Fibroblast of skin of scalp (primary cell): ENCODE measurements at places on chromosomes 3 and 15.

DNA sequence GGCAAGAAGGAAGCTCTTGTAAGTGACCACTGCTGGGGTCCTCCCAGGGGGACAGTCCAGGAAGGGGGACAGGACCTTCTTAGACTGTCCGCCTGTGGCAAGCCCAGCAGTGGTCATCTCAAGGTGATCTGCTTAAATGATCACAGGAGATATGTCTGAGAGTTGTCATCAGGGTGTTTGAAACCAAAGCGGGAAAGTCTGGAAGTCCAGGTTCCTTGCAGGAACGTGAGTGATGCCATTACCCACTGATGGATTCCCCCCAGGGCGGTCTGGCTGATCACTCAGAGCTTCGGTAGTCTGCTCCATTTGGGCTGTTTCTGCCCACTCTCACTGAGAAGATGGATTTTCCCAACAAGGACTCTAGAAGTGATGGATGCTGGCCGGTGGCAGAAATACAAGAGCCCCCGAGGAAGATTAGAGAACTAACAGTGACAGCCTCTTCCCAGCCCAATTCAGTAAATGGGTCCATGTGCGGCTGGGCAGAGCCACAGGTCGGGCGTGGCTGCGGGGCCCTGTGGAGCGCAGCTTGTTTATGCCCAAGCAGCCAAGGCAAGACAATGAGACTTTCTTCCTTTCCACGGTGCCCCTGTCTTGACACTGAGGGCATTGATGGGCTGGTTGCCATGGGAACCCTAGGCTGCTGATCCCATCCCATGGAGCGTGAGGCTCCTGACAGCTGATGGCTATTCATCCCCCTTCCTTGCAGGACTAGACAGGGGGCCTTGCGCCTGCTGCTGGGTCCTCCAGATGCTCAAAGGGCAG is 9.5 kb downstream of the PCSK6 start:
- no peak for DNase-seq

DNA sequence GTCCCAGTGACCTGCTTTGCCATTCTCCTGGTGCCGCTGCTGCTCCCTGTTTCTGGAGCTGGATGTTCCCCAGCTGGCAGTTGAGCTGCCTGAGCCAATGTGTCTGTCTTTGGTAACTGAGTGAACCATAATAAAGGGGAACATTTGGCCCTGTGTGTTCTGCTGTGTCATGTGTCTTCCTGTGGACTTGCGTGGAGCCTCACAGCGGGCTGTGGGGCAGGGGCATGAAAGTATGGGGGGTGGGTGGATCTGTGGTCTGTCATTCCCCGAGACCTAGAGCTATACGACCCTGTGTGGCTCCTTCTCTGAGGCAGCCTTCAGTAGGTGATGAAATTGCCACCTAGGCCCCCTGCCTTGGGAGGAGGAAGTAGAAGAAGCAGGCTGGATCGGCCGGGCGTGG is 2.0 kb upstream of the PPCDC start:
- DNase-seq, result no peak

GRCh38 chr15:27459836-27460235 is 488.9 kb downstream of the GABRG3 start:
- no peak for DNase-seq

DNA sequence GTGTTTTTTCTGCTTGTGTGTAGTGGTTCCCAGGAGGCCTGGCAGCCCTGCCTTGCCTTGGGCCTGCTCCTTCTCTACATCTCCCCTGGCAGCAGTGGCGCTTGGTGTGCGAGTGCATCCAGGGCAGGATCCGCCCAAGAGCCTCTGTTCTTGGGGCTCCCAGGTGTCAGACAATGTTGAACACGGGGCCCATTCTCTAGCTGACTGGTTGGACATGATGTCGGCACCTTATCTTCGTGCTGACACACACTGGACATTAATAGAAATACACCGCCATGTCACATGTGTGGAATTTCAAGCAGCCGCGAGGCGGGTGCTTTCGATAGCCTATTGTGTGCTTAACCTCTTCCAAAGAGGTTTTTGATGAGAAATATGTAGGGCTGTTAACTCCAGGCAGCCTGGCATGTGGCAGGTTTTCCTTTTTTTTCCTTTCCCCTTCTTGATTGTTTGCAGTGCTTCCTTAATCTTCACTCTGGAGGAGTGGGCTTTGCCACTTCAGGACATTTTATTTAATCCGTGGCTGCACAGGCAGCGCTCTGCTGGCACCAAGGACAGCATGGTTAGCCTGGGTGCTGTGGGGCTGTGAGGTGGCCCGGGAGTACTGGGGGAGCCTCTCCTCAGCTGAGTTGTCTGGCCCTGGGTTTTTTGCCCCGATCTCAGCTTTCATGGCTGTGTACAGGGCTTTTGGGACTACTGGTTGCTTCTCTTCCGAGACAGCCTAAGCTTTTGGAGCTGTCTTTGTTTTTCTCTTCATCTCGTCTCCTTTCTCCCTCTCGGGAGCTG is 42.5 kb downstream of the CHCHD6 start:
- DNase-seq, result peak; percentile 72

DNA sequence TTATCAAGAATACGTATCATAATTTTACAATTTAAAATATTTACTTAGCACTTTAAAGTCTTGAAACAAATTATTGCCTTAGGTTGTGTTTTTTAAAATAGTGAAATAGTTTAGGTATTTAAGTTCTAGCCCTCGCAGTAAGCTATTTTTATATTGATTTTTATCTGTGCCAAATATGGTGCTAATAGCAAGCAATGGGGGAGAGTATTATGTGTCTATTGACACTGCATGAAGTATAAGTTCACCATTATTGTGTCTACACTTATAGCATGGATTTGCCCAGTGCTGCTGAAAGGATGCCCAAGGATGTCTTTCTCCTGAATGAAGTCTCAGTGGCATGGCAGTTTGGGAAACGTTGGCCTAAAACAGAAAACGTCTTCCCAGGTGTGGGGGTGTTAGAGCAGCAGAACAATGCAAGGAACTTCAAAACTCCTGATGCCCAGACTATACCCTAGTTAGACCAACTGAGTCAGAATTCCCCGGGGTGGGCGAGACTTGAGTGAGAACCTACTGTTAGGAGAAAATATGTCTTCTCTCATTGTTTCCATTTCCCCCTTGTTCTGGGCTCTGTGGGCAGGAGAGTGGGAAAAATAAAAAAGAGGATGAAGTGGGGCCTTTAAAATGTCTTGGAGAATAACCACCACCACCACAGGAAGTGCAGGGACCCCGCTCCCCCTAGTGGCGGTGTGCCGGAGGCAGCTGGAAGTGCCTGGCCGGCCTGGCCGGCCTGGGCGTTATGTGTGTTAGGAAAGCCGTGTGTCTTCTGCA is 104.2 kb upstream of the SLC7A14 start:
- DNase-seq, result peak; percentile 59

DNA sequence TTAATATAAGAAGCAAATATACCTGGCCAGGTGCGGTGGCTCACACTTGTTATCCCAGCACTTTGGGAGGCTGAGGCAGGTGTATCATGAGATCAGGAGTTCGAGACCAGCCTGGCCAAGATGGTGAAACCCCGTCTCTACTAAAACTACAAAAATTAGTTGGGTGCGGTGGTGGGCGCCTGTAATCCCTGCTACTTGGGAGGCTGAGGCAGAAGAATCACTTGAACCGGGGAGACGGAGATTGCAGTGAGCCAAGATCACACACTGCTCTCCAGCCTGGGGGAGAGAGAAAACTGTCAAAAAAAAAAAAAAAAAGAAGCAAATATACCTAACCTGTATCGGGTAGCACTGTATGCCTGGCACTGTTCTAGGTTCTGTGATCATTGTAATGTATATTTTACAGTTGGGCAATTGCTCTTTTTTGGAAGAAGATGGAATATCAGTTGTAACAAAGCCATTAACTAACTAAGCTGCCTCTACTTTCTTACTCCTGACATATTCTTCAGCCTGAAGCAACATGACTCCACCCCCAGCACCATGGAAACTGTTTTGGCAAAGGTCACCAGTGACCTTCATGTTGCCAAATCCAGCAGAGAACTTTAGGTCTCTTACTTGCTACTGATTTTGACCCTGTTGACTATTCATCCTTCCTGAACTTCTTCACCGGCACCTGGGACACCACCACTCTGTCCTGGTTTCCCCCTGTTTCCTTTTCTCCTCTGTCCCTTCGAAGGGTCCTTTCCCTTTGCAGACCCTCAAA is 203.8 kb downstream of the RPLP1 start:
- DNase-seq, result no peak

DNA sequence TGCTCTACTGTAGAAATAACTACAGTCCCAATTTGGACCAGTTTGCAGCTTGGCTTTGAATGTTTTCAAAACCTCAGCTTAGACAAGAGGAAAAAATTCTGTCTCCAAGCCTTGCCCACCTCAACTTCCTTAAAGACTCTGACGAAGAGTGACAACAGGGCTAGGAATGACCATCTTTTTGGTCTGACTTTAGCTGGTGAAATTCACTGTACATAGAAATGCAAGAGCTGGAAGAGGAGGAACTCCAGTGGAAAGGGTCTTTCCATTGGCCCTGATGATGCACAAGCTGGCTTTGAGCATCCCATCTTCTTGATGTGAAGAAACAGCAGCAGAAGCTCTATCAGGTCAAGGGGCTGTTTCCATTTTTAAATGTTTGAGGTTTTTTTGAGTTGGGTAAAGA is 22.7 kb upstream of the SH3BP5 start:
- DNase-seq, result no peak

DNA sequence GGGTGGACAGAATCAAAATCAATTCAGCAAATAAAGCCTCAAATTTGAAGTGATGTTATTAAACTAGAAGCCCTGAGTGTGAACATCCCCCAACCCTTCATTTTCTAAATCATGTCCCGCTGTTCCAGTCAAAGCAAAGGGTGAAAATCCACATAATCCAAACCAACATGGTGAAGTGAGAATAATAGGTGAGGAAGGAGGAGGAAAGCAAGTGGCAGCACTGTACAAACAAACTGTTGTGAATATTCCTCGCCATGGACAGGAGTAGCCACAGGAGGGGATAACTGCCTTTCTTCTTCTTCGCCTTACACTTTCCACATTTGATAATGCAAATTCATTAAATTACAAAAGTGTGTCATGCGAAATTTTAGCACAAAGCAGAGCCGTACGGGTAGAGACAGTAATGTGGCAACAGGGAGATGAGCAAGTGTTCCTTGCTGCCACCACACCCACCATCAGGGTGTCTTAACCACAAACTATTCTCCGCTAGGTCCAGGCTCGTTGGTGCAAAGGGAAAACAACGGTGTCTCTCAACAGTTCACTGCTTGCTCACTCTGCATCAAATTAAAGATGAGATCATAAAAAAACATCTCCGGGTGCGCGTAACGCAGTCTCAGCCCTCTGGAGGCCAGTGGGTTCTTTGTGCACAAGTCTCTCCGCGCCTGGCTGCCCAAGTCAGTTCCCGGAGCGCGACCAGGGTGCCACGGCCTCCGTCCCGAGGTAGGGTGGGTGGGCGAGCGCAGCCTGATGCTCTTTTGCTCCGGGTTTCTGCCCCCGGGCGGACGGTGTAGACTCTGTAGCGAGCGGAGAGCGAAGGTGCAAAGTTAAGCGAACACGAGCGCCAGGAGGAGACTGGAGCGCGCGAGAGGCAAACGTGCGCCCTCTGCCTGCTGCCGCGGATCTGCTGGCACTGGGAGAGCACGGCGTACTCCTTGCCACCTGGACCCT is 6.7 kb downstream of the EPHA3 start:
- peak; percentile 59 for DNase-seq

- DNase-seq, result no peak
Observed at GRCh38 chr3:139523166-139523565, 16.4 kb downstream of the RBP1 start.

- peak; percentile 73 for DNase-seq
Observed at GRCh38 chr15:38853608-38854007, 289.0 kb upstream of the RASGRP1 start.

DNA sequence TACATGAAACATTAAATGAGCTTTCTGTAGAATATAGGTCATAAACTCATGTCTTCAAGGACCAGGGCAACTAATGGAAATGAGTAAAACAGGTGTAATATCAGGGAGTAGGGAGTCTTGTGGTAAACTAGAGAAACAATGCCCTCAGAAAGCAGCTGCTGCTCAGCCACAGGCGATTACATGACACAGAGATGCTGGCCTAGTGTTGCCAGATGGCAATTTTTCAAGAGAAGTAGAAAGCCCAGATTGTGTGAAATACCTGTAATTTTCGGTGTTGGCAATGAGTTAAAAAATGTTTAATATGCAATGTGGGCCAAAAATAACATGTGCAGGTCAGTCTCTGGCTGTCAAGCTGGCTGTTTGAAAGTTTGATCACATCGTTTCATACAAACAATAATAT is 23.4 kb downstream of the NCEH1 start:
- DNase-seq, result no peak

- DNase-seq, result peak; percentile 7
Observed at GRCh38 chr3:85939074-85939482, 980.3 kb downstream of the CADM2 start.

GRCh38 chr3:45954306-45954705 is 11.0 kb downstream of the CXCR6 start:
- no peak for DNase-seq

GRCh38 chr3:51379301-51379700 is 5.8 kb upstream of the MANF start:
- no peak for DNase-seq

GRCh38 chr15:70647396-70647795 is 116.0 kb downstream of the UACA start:
- no peak for DNase-seq

DNA sequence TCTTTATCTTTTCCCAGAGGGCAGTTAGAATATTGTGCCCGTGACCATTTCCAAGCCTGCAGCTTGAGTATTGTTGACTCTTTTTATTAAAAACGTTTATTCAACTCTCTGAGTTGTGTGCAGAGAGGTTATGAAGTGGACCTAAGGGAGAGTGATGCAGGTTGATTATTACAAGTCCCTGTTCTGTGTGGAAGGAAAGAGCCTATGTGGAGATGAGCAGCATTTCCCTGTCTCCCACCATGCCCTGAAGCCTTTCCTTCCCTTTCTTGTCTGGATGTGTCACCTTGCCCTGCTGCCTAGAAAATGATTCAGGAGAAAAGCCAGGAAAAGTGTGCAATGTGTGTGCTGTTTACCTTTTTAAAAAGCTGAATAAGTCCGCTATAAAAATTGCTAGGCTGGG is 19.4 kb downstream of the ZPLD1 start:
- DNase-seq, result no peak

DNA sequence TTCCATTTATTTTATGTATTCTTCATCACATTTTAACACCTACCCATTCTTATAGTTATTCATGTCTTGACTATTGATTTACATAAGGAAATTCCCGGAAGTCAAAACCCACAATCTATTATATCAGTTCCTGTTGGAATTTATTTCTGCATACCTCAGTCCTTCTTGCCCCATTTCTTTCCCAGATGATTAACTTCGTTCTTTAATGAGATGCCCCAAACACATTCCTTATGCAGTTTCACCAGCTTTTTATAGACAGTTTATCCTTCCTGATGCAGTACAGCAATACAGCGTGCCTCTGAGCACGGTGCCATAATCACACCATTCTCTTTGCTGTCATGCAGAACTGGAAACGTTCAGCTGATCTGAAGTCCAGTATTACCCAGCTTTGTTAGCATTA is 175.8 kb upstream of the NANOGP8 start:
- peak; percentile 13 for DNase-seq

GRCh38 chr15:88477904-88478303 is 10.4 kb downstream of the MRPS11 start:
- no peak for DNase-seq

DNA sequence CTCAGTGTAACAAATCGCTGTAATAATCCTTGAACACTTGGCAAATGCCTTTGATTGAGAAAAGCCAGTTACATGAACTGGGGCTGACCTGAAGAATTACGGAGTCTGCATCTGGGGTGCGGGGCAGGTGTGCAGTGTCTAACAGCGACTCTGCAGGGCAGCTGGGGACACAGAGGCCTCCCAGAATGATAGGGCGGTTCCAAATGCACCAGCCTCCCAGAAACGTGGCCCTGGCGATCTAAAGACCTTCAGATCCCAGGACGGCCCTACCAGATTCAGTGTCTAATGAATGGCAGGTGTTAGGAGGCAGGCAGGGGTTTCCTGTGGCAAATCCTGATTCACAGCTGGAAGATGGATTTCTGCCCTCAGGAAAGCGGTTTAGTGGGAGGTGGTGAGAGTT is 100.5 kb upstream of the RGMA start:
- no peak for DNase-seq
